CD4-positive, alpha-beta T cell treated with Interleukin-2 at 100 ng/mL for 4 hours (primary cell): ENCODE measurements at places on chromosomes 3 and 15.

DNA sequence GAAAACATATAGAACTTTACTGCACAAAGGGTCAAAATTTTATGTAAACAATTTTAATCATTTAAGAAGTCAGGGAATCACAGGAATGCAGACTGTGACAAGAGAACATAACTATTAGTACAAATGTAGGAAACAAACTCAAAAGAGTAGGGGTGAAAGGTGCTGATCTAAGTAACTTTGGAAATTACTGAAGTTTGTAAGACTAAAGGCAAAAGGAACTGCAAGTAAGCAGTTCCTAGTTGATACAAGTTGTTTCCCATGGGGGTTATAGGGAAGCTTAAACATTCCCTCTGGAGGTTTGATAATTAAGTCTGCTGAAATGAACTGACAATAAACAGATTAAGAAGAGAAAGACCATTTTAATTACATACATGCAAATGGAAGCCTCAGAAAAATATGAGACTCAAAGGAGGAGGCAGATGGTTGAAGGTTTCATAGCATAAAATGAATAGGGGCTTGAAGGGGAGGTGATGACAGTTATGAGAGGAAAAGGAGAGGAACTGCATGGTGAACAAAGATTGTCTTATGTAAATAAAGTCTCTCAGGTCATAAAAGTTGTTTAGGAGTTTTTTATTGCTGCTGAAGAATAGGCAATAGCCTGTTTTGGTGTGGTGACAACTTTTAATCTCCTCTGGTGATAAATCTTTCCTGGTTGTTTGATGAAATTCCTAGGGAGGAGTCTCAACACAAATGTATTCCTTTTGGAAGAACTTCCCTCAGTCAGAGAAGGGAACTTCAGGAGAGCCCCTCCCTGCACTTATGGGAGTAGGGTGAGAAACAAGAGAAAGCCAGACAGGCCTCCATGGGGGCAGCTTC, 17.1 kb downstream of the SETMAR start:
- no peak for DNase-seq

- DNase-seq = no peak
These were observed 64.0 kb upstream of the SKOR1 start for GRCh38 chr15:67761343-67761742.

DNA sequence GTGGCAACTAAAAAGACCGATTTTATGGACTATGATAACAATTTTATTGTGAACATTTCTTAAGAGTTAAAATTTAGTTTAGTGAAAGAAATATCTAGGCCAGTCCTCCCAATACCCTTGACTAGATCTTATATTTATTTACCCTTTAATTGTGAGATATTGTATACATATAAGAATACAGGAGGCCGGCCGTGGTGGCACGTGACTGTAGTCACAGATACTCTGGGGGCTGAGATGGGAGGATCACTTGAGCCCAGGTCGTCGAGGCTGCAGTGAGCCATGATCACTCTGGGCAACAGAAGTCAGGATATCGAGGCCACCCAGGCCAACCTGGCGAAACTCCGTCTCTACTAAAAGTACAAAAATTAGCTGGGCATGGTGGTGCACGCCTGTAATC, 756 bp upstream of the RMDN3 start:
- DNase-seq = no peak

DNA sequence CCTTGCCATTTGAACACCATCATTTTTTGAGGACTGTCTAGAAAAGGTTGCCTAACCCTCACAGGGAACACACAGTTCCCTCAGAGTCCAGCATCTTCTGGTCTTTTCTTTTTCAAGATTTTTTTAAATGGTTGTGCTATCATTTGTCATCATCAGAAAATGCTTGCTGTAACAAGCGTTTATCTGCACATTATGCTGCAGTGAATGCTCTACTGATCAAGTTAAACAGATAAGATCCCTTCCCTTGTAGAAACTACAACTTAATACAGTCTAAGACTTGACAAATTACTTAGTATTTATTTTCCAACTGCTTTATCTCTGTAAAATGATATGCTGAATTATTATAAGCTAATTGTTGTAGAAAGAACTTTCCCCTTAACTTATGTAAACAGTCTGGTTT, 11.9 kb upstream of the ALPK3 start:
- DNase-seq = no peak

DNA sequence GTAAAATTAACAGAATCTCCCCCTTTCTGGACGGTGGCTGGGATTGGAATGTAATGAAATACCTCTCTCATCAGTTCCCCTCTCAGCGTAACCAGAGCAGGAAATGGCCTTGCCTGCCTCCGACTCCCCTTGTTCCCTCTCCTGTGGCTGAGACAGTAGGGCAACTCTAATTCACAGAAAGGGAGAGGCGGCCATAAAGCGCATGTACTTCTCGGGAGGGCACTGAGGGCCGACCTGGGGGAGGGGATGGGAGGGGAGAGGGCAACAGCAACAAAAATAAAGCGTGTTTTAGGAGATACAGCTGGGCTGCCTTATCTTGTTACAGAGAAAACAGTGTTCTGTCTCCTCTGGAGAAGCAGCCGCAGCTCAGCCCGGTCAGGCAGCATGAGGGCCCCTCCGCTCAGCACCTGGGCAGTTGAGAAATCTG, 783.3 kb upstream of the ARRDC4 start:
- DNase-seq = no peak

GRCh38 chr15:85463976-85464375, 83.6 kb downstream of the AKAP13 start:
- no peak for DNase-seq

GRCh38 chr3:82586414-82586813, 825.0 kb upstream of the GBE1 start:
- no peak for DNase-seq

DNA sequence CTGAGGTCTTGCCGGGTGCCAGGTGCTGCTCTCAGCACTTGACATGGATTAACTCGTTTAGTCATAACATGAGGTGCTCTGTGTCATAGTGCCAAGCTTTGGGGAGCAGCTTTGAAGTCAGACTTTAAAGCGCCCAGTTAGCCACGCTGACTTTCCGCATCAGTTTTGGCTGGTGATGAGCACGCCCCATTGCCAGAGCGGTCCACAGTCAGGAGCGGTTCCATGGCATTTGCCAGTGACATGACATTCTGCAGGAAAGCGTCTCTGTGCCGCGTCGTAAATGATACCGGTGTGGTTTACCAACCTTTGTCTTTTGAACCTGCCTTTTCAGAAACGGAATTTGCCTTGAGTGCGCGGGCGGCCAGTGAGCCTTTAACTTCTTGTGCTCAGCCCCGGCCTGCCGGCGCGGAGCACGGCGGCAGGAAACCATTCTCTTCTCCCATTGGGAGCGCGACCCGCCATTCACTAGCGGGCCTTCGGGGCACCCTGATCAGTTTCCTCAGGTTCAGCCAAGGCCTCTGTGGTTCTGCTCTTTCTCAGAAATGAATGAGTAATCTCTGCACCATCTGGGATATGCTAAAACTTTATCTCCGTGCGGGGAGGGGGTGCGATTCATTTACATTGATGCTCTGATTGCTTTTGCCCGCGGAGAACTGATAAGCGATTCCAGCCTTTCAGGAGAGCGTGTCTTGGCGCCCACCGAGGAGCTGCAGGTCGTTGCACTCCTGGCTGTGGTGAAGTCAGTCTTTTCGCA, 1.7 kb upstream of the SLC2A2 start:
- peak; percentile 15 for DNase-seq

DNA sequence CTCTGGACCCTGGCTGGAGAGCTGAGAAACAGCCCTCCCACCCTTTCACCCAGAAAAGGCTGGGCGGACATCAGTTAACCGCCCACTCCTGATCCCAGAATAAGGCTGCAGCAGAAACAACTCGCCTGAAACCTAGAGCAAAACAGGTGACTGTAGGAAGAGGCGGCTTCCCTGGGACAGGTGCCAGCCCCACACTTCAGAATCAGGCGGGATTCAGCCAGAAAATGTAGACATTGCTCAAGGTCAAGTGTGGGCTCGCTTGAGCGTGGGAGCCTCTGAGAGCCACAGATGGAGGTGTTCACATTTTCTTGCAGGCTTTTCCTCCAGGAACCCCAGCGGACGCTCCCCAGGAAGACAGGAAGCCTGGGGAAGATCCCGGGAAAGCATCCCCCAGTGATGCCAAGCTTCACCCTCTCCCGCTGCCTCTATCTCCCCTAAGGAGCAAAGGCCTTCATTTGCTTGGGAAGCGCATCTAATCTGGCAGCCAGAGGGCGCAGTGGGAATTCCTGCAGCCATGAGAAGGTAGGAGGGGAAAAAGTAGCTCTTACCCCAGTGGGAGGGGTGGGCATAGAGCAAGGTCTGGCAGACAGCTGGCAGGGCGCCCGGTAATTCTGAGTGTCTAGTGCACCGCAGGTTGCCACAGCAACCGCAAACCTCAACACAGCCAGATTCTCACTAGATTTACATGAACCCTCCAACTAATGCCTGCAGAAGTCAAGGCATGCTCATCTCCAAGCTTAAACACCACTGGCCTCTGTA, 77.7 kb downstream of the OCA2 start:
- no peak for DNase-seq

- peak; percentile 72 for DNase-seq
These were observed 11.1 kb downstream of the RUVBL1 start for GRCh38 chr3:128112357-128112968.

DNA sequence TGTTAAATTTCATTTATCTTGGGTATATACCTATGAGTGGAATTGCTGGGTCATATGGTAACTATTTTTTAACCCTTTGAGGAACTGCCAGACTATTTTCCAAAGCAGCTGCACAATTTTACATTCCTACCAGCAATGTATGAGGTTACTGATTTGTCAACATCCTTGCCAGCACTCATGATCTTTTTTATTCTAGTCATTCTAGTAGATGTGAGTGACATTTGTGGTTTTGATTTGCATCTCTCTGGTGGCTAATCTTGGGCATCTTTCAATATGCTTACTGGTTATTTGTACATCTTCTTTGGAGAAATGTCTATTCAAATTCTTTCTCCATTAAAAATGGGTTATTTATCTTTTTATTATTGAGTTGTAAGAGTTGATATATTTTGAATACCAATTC, 21.3 kb upstream of the LRRC58 start:
- DNase-seq = no peak

- no peak for DNase-seq
These were observed 31.6 kb upstream of the ABHD10 start for GRCh38 chr3:111947231-111947630.

- peak; percentile 19 for DNase-seq
These were observed 26.8 kb upstream of the LIMD1 start for GRCh38 chr3:45567730-45568172.

DNA sequence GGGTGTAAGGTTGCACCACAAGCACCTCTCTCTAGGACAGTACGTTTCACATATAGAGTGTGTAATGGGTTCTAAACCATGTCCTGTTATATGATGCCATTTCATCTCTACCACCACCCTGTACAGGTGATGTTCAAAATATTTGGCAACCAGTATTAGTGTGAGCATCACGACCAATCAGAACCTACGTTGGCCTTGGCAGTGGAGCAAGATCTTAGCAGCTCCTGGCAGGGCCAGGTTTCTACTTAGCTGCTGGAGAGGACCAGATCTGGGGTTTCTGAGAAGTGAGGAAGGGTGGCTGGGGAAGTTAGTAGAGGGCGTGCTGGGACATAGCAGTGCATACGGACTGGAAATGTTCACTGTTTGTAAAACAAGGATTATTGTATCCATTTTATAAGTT, 23.1 kb upstream of the MITF start:
- no peak for DNase-seq

DNA sequence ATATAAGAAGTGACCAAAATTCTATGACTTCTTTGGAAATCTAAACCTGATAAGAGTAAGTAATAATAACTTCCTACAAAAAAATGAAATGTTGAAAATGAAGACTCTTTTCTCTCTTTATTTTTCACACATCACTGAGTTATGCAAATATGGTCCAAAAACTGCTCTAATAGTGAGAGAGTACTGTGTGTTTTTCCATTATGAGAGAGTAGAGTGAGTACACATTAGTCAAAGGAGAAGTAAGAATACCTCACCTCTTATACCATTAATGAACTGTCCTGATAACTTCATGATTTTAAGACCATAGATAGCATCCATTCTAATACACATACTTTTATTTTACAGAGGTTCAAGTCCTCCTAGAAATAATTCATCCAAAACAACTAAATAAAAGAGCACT, 1310.2 kb downstream of the SI start:
- no peak for DNase-seq

- peak; percentile 51 for DNase-seq
These were observed 67.9 kb downstream of the ULK4 start for GRCh38 chr3:41893977-41894376.

DNA sequence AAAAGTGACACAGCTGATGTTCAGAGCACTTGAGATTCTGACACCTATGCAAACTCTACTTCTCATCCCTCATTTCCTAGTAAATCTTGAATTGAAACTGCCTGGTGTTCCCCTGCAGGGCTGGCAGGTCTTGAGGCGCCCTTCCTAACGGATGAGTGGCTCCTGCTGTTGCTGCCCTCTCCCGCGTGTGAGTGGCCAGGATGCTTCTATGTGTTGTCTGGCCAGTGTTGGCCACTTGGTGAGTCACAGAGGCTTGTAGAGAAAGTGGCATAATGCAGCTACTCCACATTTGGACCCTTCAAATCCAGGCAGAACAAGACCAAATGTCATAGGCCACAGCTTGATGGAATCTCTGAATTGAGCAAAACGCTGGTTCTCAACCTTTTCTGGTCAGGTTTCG, 63.6 kb downstream of the MOBP start:
- no peak for DNase-seq

DNA sequence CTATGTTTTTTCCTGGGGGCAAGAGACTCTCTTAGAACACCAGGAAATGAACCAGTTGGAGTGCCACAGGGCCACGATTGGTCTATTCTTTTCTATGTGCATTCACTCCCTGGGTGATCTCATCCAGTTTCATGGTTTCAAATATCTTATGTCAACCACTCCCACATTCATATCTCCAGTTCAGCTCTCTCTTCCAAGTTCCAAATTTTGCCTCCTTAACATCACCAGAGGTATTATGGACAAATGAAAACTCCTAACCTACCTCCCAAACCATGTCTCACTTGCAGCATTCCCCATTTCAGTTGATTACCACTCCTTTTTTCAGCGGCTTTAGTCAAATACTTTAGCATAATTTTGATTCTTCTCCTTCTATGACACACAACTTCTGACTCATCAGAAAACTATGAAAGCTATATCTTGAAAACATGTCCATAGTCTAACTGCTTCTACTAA, 203.1 kb upstream of the SEMA6D start:
- no peak for DNase-seq

- DNase-seq = no peak
These were observed 9.8 kb upstream of the TNFAIP8L3 start for GRCh38 chr15:51104512-51104911.

DNA sequence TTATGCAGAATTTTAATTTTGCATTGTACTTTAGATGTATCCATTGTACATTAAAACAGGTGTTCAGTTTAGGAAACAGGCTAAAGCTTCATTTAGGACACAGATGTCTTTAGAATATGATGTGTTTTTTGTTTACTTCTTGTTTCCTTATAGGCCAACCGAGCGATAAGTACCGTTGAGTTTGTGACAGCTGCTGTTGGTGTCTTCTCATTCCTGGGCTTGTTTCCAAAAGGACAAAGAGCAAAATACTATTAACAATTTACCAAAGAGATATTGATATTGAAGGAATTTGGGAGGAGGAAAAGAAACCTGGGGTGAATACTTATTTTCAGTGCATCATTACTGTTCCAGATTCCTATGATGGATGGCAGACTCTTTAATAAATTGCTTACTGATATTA, 29.4 kb downstream of the PLAAT1 start:
- no peak for DNase-seq

- DNase-seq = no peak
These were observed 103.6 kb upstream of the TBL1XR1 start for GRCh38 chr3:177300842-177301241.
